ENCODE measurements at places on chromosomes 12 and 14.

GRCh38 chr12:110575326-110575725 is 7.8 kb downstream of the PPTC7 start:
- no peak for DNase-seq

DNA sequence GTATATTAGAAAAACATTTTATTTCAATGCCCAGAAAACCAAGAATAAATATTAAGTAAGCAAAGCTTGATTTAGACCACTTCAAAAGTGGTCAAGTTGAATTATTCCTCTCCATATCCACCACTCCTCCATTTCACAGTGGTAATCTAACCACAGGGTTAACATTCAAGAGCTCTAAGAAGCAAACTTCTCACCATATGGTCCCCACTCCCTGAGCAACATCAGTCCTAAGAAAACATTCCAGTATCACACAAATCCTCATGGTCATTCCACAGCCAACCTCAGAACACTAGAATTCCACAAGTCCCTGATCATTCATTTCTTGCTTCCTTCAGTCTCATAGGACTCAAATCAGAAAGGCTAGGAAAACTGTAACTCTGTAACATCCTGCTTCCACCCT is 47.9 kb downstream of the ST8SIA1 start:
- peak; percentile 81 for DNase-seq

- DNase-seq = no peak
Observed at GRCh38 chr14:63857466-63858030, 4.7 kb downstream of the SYNE2 start.

- no peak for DNase-seq
Observed at GRCh38 chr12:130357241-130357640, 19.6 kb downstream of the PIWIL1 start.

- DNase-seq = no peak
Observed at GRCh38 chr14:75487155-75487671, 35.1 kb upstream of the BATF start.

- peak; percentile 45 for DNase-seq
Observed at GRCh38 chr14:65958664-65959562, 527.3 kb upstream of the CCDC196 start.

DNA sequence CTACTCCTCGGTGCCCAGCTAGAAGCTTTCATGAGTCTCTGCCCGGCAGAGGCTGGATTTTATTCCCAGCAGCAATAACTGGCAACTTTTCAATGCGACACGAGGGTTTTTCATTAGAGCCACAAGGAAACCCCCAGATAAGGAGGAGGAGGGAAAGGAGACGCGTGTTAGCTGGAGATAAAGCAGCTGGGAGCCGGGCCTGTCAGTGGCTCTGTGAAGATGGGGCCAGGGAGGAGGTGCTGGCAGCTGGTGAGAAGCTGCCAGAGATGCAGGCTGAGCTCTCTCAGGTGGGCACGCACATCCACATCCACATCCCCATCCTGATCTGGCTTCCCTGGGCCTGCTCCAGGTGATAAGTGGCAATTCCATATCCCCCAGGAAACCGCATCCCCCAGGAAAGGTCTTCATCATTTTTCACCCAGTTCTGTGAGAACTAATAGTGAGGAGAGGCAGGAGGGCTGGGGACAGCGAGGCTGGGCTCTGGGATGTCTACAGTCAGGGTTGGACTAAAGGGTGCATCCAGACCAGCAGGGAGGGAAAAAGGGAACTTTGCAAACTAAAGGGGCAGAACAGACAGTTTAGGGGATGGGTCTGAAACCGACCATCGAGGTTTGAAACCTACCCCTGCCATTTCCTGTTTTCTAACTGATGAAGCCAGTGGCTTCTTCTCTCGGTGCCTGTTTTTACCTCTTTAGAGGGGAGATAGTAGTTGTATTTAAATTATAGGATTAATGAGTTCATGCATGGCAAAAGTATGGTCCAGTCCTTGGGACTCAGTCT is 413.2 kb downstream of the DPF3 start:
- no peak for DNase-seq

GRCh38 chr12:78959556-78959955 is 95.0 kb downstream of the SYT1 start:
- DNase-seq = no peak

GRCh38 chr14:94673781-94674231 is 61.6 kb downstream of the SERPINA3 start:
- DNase-seq = no peak

GRCh38 chr12:49548822-49549648 is 10.2 kb downstream of the KCNH3 start:
- DNase-seq = no peak

DNA sequence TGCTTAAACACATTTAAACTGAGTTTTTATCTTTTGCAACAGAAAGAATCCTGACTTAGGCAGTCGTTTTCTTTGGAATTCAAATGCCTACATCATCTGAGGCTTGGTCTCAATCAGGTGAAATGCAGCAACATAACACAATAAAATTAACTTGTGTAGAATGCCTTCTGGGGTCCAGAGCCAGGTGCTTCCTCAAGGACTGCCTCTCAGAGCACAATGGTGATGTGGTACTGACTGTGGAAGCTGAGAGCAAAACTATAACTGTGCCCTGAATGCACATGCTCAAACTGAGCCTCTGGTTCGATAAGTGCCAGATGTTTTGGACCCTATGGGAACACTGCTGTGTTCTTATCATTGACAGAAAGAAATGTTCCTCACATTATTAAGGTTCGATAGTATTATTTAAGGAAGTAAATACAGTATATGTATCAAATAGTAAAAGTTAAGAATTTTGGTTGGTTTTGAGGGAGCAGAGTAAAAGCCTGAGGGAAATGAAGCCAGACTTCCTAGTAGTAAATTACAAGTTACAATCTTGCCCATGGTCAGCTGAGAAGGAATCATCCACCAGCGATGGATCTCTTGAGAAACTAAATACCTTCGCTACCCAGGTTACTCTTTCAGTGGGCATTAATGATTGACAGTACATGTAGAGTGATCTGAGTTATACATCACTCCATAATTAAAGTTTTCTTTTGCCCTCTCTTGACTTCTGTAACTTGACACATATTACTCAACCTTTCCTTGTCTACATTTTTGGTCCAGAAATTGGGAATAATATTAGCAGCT is 122.9 kb upstream of the ATP2B1 start:
- DNase-seq = no peak

- peak; percentile 33 for DNase-seq
Observed at GRCh38 chr12:11827091-11828061, 177.9 kb downstream of the ETV6 start.

GRCh38 chr12:26715232-26715631 is 117.8 kb downstream of the ITPR2 start:
- DNase-seq = no peak

GRCh38 chr14:47149326-47149725 is 497.7 kb upstream of the RPL10L start:
- DNase-seq = no peak

DNA sequence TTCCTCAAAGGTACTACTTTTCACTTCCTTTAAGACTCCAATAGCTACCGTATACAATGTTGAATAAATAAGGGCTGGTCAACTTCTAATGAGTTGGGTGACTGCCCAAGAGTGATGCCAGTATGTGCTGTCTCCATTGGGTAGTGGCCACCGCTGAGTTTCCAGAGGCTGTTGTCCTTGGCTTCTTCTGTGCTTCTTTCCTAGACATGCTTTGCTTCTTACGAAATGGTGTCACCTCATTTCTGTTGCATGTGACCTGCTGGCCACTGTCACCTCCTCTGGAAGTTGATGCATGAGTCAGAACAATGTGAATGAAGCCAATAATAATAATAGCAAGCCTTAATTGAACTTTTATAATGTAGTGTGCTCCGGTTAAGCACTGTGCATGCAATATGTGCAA is 7.5 kb upstream of the NID2 start:
- peak; percentile 96 for DNase-seq

GRCh38 chr12:91239481-91239880 is 56.9 kb upstream of the DCN start:
- no peak for DNase-seq
